ENCODE measurements at places on chromosomes 4 and X.

DNA sequence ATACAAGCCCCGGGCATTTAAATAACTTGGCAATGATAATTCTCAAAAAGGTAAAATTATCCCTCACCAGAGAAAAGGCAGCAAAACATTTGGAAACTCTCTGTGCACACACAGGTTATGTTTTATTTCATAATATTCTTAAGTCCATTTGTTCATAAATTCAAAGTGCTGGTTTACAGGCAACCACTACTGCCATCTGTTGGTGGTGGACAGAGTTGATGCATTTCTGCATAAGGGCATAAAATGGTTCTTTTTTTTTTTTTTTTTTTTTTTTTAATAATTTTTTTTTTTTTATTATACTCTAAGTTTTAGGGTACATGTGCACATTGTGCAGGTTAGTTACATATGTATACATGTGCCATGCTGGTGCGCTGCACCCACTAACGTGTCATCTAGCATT is 31.5 kb upstream of the IL21 start:
- peak; percentile 6 for DNase-seq

GRCh38 chr4:26713563-26714151 is 129.8 kb downstream of the TBC1D19 start:
- DNase-seq: no peak

- DNase-seq: peak; percentile 62
These were observed 5.6 kb upstream of the KANTR start for GRCh38 chrX:53088136-53088974.

GRCh38 chr4:152382057-152382785 is 153.7 kb downstream of the FBXW7 start:
- DNase-seq: no peak

DNA sequence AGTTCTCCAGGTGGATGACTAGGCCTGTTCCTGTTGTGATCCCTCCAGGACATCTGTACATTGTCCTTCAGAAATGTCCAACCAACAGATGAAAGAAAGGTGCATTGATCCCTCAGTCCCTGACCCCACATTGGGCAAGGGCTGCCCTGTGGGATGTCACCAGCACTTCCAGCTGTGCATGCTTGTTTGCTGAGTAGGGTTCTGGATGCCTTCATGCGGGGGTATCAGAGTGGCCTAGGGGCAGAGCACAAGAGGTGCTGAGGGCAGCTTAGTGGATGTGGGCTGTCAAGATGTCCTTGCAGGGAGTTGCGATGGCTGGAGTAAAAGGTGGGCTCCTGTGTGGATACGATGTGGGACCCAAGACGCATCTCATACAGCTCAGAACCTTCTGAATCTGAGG is 112.5 kb downstream of the PALLD start:
- no peak for DNase-seq

Data from hematopoietic multipotent progenitor cell (in vitro differentiated cells).